RCC 7860 (cell line): ENCODE measurements at places on chromosomes 3 and 15.

- DNase-seq = no peak
Measured at GRCh38 chr3:180720012-180720411, 40.7 kb upstream of the CCDC39 start.

- no peak for DNase-seq
Measured at GRCh38 chr15:80568298-80568697, 126.8 kb upstream of the ABHD17C start.

GRCh38 chr3:72699631-72700030 lies 148.6 kb downstream of the SHQ1 start:
- no peak for DNase-seq

DNA sequence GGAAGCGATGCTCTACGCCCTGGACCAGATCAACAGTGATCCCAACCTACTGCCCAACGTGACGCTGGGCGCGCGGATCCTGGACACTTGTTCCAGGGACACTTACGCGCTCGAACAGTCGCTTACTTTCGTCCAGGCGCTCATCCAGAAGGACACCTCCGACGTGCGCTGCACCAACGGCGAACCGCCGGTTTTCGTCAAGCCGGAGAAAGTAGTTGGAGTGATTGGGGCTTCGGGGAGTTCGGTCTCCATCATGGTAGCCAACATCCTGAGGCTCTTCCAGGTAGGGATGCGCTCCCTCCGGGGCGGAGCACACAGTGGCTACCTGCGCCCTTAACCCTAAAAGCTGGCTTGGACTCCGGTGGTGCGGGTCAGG lies 698 bp downstream of the GRM7 start:
- no peak for DNase-seq

GRCh38 chr3:146156095-146156494 lies 4.9 kb downstream of the PLOD2 start:
- DNase-seq = no peak

GRCh38 chr3:43260412-43260811 lies 25.9 kb upstream of the SNRK start:
- no peak for DNase-seq

- DNase-seq = no peak
Measured at GRCh38 chr3:190853464-190853863, 9.0 kb downstream of the GMNC start.

DNA sequence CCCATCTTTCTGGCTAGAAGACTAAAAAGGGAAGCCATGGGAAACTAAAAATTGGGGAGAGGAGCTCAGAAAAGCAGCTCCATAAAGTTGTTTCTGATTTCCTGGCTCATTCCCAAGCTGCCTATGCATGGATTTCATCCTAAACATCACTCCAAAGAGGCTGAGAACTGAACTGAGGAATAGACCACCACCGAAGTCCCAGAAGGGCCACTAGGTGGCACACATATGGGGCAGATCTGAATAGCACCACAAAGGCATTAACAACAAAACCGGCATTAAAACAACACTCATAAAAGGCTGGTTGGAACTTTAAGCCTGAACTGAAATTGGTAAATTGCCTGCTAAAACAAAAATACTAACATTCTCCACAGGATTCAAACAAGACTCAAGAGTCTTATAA lies 106.3 kb downstream of the PLD1 start:
- peak; percentile 32 for DNase-seq

DNA sequence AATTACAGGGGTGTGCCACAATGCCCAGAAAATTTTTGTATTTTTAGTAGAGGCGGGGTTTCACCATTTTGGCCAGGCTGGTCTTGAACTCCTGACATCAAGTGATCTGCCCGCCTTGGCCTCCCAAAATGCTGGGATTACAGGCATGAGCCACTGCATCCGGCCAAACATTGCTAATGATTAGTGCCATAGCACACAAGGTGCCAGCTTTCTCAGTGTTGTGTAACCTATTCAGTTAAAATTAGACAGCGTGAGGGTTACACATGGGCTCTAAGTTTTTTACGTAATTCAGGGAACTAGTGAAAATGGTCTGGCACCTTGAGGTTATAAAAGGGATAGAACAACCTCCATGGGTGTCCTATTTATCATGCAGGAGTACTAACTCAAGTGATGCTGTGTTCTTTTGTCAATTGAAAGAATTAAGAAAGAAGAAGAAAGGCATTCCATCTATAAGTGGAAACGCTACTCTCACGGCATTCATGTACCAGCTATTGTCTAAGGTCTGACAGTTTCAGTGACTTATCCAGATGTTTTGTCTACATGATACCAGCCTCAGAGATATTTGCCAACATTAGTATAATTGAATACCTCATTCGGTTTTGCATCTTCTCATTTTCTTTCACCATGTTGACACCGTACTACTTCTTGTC lies 84.7 kb downstream of the EOMES start:
- no peak for DNase-seq

DNA sequence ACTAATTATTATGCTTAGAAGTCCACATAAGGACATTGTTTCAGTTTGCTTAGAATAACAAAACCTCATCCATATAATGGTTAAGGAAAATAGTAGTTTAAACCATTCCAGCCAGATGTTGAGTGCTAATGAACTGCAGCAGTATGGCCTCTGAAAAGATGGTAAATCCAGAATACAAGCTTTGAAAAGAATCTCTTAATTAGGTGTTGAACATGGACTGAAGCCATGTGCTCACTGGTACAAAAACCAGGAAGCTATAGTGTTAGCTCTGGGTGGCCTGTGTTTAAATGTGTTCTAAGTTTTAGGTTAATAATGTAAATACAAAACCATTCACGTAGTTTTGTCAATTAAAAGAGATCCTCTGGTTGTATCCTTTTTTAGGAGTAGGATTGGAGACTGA lies 78.2 kb downstream of the GALK2 start:
- no peak for DNase-seq
